ENCODE measurements at places on chromosomes 3 and 15. TPM values are rescaled to one million over a fixed set of nuclear protein-coding genes. Genes with fewer than 3 reads are reported as not detected.

The ARPC4 gene
- 262 TPM for polyA plus RNA-seq

The GDPGP1 gene
- 1.3 TPM for polyA plus RNA-seq

The CTDSPL gene
- not detected for polyA plus RNA-seq

The DNAH1 gene
- 1.1 TPM for polyA plus RNA-seq

The SORD gene
- polyA plus RNA-seq, result 20.3 TPM
